ENCODE measurements at places on chromosomes 5 and 9.

GRCh38 chr5:159802661-159803060, 113.6 kb upstream of the ADRA1B start:
- no peak for DNase-seq

GRCh38 chr9:68817079-68817875, 112.2 kb downstream of the PIP5K1B start:
- no peak for DNase-seq

- no peak for DNase-seq
Measured at GRCh38 chr9:121013911-121014310, 36.2 kb downstream of the C5 start.

- no peak for DNase-seq
Measured at GRCh38 chr5:147854331-147854730, 22.9 kb upstream of the SPINK1 start.

- DNase-seq = peak; percentile 45
Measured at GRCh38 chr5:58466939-58467338, 7.1 kb upstream of the PLK2 start.

DNA sequence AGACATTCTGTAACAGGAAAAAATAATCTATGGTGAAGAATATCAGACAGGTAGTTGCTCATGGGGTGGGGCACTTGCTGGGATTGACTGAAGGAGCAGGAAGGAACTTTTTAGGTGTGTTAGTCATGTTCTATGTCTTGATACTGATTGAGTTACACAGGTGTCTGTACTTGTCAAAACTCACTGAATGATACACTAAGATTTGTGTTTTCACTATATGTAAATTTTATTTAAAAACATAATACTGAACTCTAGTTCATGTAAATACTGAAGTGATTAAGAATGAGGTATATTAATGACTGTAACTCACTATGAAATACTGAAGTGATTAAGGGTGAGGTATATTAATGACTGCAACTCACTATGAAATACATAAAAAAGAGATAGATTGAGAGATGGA, 28.5 kb downstream of the IL6ST start:
- DNase-seq = no peak

DNA sequence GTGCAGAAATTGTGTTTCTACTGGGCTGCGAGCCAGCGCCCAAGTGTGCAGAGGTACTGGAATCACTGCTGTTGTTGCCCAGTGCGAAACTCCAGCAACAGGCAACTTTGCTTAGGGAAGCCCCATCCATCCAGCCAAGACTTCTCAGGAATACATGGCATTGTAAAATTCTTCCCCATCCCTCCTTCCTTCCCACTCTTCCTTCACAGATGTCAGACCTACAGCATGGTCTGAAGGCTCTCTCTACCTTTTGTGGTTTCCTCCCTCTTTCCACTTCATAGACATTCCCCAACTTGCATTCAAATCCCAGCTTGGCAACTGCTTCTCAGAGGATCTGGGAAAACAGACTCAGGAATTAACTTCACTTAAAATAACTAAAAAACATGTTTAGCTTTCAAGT, 30.4 kb downstream of the ARL15 start:
- DNase-seq = no peak

GRCh38 chr9:136189394-136190236, 15.3 kb downstream of the LHX3 start:
- no peak for DNase-seq

- no peak for DNase-seq
Measured at GRCh38 chr5:9972059-9972458, 277.6 kb downstream of the ATPSCKMT start.

- DNase-seq = peak; percentile 76
Measured at GRCh38 chr5:175814691-175815090, 56.7 kb upstream of the CPLX2 start.

DNA sequence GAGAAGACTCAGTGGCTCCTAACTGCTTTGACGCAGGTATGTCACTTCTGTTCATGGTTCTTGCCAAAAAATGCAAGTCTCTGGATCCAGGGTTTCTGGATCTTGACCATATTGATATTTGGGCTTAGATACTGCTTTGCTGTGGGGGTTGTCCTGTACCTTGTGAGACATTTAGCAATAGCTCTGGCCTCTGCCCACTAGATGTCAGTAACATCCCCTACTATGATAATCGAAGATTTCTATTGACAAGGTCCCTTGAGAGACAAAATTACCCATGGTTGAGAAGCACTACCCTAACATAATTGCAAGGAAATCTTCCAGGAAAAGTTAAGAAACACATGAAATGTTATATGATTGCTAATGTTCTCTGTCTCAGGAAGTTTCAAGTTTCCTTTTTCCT, 285.4 kb downstream of the TMEM232 start:
- DNase-seq = no peak

DNA sequence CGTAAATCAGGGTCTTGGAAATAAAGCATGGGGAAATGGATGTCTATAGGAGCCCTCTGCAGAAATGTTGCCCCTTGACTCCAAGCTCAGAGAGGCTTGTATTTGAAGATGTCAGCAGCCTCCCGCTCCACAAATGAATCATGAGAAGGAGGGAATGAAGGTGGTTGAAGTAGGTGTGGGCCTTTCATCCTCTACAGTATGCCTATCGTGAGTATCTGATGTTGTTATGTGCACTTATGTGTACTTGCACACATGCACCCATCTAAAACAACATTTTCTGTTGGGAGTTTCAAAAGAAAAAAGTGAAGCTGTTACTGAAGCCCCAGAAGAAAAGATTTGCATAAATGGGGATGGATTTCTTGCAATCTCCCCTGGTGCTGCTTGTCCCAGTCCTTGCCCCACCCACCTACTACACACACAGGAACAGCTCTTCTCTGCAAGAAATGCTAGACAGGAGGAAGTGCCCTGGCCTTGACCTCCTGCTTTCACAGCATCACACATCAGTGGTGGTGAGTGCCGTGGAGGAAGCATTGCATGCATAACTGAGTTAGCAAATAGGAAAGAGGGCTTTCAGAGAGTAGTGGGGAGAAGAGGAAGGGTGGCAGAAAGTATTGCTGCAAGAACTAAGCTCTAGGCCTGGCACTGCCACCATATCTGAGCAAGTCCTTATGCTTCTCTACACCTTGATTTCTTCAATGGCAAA, 156.1 kb downstream of the SNX18 start:
- no peak for DNase-seq

DNA sequence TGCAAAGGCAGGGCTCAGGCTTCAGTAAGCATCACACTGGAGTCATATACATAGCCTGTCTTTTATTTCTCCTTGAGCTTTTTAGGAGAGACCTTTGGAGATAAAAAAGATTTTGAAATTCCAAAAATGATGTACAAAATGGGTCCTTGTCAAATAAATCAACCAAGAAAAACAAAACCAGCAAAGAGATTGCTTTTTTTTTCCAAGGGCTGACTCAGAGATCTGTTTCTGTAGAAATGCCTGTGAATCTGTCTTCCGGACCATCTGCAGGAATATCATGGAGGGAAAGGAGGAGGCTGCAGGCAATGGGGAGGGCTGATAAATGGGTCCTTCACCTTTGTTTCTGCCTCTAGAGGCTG, 77.4 kb downstream of the SLIT3 start:
- no peak for DNase-seq

GRCh38 chr9:22111954-22112247, 102.8 kb upstream of the CDKN2B start:
- peak; percentile 70 for DNase-seq

- DNase-seq = no peak
Measured at GRCh38 chr5:150117945-150118560, 31.7 kb upstream of the CSF1R start.

DNA sequence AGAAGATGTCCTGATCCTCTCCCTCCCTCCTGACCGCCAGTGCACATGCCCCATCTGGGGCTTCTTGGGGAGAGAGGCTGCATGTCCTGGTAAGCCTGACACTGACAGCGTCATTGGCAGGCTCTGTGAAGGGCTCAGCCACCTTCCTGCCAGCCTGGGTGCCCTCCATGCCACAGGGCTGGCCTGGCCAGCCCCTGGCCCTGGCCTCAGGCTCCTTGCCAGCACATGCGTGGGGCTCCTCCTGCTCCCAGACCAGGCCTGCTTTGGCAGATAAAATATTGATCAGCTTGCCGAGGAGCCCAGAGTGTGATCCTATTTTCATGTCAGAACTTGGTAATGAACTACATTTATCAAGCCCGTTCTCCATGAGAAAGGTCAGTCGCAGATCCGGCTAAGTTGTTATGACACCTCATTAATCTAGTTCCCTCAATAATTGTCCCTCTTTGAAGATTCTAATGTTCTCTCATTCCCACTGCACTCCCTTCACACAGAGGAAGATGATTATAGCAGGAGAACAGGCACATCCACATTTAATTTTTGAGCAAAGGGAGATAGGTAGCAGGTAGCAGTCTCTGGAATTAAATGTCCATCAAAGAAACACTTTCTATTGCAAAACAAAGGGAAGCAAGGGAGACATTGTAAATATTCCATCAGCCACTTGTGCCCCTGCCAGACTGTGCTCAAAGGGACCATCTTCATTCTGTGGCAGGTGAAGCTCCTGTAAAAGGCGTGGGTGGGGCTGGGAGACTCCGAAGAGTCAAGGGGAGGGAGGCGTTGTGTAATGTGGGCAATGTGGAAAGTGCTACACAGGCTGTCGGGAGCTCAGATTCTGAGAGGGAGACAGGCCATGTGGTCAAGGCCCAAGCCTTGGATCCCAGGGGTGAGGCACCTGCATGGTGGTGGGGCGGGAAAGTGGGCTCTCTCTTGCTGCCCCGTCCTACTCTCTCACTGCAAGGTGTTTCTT, 272.0 kb downstream of the HSPA4 start:
- no peak for DNase-seq

- no peak for DNase-seq
Measured at GRCh38 chr9:92752812-92753404, 11.7 kb downstream of the BICD2 start.

DNA sequence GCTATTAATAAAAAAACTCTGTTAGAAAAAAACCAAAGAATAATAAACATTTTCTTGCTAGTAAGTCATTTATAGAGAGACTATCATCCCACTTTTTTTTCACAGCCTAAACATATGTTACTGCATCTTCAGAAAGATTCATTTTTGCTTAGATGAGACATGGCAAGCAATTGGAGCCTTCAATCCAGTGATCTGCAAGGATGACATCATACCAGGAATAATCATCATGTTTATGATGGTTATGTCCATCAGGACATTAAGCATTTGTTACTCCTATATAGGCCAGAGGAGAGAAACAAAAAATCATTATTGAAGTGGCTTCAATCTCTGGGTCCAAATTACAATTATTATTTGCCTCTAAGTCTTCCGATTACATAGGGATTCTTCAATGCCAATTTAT, 626.3 kb upstream of the CCNG1 start:
- DNase-seq = no peak

DNA sequence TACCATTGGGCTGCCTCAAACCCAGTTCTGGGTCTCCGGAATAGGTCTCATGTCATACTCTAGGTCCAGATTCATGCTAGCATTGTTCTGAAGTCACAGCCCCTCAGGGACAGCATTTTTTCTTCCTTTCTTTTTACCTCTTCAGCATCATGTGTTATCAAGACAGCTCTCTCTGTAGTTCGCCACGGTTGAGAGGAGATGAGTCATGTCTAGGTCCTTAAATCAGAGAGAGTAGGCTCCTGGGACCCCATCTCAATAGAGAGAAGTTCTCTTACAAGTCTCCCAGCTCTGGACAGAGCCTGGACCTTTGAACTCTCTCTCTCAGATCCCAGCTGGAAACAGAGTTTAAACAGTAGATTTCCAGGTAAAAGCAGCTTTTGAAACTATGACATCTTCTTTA, 332.4 kb upstream of the CD180 start:
- DNase-seq = no peak

- peak; percentile 44 for DNase-seq
Measured at GRCh38 chr5:142630927-142631539, 54.9 kb downstream of the FGF1 start.

DNA sequence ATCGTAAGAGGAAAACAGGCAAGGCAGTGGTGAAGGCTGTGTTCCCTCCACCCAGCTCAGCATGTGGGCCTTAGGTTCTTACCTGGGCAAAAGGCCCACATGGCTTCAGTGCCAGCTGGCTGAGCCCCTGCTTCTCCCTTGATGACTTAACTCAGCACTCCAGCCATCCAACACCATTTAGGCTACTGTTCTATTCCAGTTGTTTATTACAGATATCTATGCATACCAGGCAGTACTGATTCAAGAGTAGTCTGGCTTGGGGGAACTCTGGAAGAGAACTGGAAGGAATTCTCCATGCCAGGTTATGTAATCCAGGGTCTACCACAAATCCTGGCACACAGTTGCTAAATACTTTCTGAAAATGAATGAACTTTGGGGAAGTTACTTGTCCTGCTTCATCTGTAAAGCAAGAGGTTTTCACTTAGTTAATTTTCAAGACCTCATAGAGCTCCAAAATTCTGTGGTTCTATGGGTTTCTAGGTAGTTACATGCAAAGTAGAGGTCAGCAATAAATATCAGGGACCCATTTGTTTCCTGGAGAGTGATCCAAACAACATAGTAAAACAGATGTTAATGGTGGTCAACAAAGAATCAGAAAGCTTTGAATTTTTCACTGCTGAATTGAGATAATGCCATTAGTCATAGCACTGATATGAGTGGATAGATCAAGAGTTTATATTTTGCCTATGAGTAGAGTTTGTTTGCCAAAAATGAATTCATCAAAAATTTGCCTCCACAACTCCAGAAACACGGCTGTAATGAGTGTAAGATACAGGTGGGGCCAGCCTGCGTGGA, 88.2 kb upstream of the OSMR start:
- no peak for DNase-seq

GRCh38 chr9:19122490-19123042, 4.7 kb downstream of the PLIN2 start:
- DNase-seq = peak; percentile 3

GRCh38 chr9:131523451-131524435, 7.3 kb downstream of the UCK1 start:
- DNase-seq = no peak

GRCh38 chr9:130634191-130634768, 30.1 kb upstream of the PRDM12 start:
- no peak for DNase-seq

DNA sequence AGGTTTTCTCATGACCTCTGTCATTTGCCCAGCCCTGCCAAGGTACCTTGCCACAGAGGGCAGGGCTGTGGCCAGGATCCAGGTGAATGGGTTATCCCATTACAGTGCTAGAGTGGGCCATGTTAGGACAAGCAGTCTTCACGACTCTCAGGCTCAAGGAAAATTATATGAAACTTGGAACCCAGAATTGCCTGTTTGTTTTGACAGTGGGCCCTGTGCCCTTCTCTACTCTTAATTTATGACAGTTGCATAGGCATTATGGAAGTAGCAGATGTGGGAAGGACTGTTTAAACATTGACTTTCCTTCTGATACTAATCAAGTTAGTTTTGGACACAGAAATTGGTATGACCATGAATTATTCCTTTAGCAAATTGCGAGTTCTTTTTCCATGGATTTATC, 41.7 kb downstream of the ITGA2 start:
- no peak for DNase-seq
